Ammon's horn (tissue), 1 donor: ENCODE measurements at places on chromosomes 4 and X.

- DNase-seq = no peak
Observed at GRCh38 chr4:2276581-2277325, 14.8 kb upstream of the MXD4 start.

GRCh38 chrX:38086451-38087215 lies 80.3 kb downstream of the SYTL5 start:
- DNase-seq = no peak

- DNase-seq = no peak
Observed at GRCh38 chr4:79403356-79403755, 4.7 kb downstream of the GK2 start.

DNA sequence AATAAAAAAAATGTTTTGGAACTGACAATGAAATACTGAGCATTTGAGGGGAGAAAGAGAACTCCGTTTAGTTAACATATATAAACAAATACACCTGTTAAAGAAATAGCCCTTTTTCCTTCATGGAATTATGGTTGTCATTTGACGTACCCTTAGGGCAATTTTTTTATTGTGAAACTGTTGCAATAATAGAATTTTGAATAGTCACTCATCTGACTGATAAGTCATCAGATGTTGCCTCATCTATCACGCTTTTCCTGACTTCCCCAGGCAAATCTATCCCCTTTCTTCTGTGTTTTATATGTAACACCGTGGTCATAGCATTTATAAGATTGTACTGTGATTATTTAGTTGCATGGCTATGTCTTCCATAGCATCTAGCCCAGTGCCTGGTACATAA lies 69.0 kb upstream of the HDAC8 start:
- DNase-seq = no peak

DNA sequence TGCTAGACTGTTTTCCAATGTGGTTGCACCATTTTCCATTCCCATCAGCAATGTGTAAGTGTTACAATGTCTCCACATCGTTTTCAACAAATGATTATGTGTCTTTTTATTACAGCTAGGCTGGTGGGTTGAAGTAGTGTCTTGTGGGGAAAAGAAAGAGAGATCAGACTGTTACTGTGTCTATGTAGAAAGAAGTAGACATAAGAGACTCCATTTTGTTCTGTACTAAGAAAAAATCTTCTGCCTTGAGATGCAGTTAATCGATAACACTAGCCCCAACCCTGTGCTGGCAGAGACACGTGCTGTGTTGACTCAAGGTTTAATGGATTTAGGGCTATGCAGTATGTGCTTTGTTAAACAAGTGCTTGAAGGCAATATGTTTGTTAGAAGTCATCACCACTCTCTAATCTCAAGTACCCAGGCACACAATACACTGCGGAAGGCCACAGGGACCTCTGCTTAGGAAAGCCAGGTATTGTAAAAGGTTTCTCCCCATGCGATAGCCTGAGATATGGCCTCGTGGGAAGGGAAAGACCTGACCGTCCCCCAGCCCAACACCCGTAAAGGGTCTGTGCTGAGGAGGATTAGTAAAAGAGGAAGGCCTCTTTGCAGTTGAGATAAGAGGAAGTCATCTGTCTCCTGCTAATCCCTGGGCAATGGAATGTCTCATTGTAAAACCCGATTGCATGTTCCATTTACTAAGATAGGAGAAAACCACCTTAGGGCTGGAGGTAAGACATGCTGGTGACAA lies 23.0 kb upstream of the UGT2B15 start:
- no peak for DNase-seq

DNA sequence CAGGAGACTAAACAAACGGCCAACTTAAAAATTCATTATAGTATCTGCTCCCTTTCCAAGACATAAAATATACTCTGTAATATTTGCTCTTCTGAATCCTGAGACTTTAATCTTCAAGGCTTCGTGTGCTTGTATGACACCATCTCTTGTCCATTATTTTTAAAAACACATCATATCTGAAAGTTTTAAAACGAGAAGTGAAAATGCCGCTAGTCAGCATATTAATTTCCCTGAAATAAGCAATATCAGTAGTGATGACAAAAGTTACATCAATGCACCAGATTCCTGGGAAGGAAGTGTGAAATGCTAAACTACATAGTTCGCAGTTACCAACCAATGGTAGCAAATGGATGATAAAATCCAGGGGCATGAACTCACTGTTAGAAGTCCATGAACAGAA lies 66.8 kb upstream of the EXOC1L start:
- no peak for DNase-seq

GRCh38 chr4:74098427-74098994 lies 484 bp downstream of the CXCL2 start:
- DNase-seq = no peak
